ENCODE measurements at places on chromosomes 4 and X.

- DNase-seq: no peak
Measured at GRCh38 chrX:3803305-3803704, 89.9 kb upstream of the PRKX start.

- no peak for DNase-seq
Measured at GRCh38 chr4:73161527-73162185, 92.1 kb upstream of the COX18 start.

GRCh38 chr4:39178706-39179105 lies 3.6 kb upstream of the WDR19 start:
- no peak for DNase-seq

- DNase-seq: no peak
Measured at GRCh38 chrX:104282166-104282725, 27.5 kb upstream of the ESX1 start.

DNA sequence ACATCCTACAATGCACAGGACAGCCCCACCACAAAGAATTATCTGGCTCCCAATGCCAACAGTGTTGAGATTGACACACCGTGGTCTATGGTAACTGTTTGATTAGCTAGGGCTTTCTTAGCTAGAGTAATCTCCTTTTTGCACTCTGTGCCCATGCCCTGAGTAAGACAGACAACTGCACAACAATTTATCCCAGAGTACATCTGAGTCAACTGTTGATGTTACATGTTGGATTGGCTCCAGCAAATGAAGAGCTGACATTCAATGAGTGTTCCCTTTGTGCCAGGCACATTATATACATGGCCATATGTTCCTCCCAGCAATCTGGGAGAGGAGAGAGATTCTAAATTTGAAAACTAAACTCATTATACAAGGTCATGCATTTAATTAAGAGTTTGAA lies 3.9 kb upstream of the FAM9C start:
- no peak for DNase-seq

DNA sequence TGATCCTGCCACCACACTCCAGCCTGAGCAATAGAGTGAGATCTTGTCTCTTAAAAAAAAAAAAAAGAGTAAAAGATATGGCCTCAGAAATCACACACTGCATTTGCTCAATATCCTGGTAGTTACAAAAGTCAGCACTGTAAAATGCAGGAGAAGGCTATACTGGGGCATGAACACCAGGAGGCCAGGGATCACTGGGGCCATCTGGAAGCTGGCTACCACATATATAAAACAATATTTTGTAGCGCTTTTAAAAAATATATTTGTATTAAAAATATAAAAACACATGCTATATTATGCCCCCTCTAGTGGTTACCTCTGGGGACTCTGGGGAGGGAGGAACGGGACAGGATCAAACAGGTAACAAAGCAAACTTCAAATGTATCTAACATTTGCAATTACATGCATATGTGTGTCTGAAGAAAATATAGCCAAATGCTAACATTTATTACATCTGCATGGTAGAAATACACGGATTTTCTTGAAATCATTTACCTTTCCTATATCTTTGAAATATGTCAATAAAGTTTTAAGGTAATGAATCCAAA lies 4.0 kb downstream of the C4orf46 start:
- peak; percentile 35 for DNase-seq

GRCh38 chrX:47366041-47366722 lies 4.2 kb upstream of the ZNF157 start:
- DNase-seq: peak; percentile 68

GRCh38 chr4:11418610-11419009 lies 10.1 kb downstream of the HS3ST1 start:
- DNase-seq: no peak

GRCh38 chr4:64857815-64858214 lies 448.6 kb upstream of the TECRL start:
- no peak for DNase-seq

- DNase-seq: peak; percentile 5
Measured at GRCh38 chr4:45621971-45622370, 501.9 kb downstream of the GABRG1 start.

GRCh38 chrX:135432881-135433521 lies 11.3 kb downstream of the SMIM10L2A start:
- DNase-seq: no peak

GRCh38 chr4:155234206-155234605 lies 25.8 kb downstream of the NPY2R start:
- no peak for DNase-seq

GRCh38 chr4:87497159-87497558 lies 32.0 kb downstream of the SPARCL1 start:
- DNase-seq: peak; percentile 35

- DNase-seq: no peak
Measured at GRCh38 chrX:72349190-72349589, 43.5 kb upstream of the CITED1 start.

- DNase-seq: no peak
Measured at GRCh38 chr4:188783606-188784160, 644.4 kb downstream of the TRIML1 start.

GRCh38 chrX:71846429-71846828 lies 64.2 kb upstream of the NHSL2 start:
- no peak for DNase-seq

- DNase-seq: no peak
Measured at GRCh38 chrX:155880586-155881157, 473 bp upstream of the VAMP7 start.

GRCh38 chr4:24794480-24794879 lies 893 bp upstream of the SOD3 start:
- DNase-seq: no peak

DNA sequence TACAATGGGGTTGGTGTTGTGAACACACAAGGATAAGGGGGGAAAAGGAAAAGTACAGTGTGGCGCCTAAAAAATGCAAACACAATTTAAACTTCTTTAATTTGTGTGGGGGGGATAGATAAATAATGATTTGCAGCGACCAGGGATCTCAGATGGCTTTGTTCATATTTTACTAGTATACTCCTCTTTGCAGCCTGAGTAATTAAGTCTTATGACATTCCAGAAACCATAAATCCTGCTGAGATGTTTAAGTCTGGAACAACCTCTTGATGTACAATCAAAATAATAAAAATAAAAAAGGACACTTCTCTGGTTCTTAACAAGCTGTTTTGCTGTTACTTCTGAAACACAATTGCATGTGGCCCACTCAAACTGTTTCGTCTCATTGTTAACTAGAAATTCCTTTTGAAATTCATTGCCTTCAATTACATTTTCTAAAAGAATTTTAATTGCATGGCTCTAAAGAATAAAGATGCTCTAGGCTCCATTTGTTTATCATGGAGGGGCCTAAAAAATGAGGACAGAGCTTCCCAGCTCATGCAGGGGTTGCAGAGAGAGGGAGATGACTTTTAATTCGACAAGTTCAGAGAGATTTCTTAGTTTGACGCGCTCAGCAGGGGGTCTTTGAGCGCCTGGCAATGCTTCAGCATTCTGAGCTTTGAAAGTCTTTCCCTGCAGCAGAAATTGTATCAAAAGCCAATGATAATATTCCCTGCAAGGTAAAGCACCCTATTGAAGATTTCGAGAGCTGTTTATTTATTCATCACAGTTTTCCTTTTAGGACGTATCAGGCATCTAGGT lies 892.4 kb upstream of the TENM3 start:
- DNase-seq: peak; percentile 30

DNA sequence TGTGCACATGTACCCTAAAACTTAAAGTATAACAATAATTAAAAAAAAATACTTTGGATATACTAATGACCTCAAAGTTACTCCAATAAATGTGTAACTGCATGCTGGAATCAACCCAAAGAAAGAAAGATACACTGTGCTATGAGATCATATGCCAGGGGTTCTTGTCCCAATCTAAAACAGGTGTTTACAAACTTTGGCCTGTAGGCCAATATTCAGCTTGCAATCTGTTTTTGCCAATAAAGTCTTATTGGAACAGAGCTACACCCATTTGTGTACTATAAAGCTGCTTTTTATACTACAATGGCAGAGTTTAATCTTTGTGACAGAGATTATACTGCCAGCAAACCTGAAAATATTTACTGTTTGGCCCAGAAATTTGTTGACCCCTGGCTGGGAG lies 138.8 kb upstream of the AFF2 start:
- DNase-seq: no peak

GRCh38 chr4:106340774-106341173 lies 24.4 kb downstream of the AIMP1 start:
- no peak for DNase-seq

DNA sequence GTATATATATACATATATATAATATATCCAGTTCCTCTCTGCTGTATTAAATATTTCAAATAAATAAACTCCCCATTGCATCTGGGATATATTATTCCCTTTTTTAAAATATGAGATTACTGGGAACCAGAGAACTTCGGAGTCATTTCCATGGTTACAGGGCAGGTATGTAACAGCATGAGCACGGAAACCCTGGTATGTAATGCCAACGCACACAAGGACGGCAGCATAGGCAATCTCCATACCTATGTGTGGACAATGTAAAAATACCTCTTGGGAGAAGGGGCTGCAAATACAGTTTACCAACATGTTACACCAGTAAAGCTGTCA lies 62.8 kb downstream of the NUDT10 start:
- no peak for DNase-seq

DNA sequence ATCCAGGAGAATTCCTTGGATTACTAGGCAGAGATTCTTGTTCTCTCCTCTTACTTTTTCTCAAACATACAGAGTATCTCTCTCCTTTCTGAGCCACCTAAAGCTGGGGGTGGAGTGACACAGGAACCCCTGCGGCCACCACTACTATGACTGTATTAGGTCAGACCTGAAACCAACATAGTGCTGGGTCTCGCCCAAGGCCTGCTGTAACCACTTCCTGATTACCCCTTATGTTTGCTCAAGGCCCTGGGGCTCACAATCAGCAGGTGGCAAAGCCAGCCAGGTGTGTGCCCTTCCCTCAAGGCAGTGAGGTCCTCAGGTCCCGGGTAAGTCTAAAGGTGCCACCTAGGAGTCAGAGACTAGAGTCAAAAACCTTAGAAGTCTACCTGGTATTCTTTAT lies 166.4 kb downstream of the PARM1 start:
- no peak for DNase-seq

- no peak for DNase-seq
Measured at GRCh38 chr4:95295157-95295556, 253.6 kb downstream of the UNC5C start.

DNA sequence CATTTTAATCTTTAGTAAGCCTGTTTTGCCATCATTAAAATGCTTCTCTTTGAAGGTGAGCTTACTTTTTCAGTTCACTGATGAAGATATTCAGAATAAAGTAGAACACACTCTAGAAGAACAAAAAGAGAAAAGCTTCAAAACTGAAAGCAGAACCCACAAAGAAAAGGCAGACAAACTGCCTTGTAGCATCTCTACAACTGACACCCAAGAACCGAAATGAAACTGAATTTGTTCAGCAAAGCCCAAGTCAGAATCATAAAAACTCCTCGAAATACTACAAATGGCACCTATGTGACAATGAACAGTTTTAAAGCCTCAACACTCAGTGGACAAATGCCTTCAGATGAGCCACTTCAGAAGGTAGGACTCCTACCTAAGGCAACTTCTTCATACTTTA lies 83.6 kb downstream of the MAML3 start:
- DNase-seq: no peak

GRCh38 chr4:82293304-82293703 lies 80.5 kb downstream of the HNRNPD start:
- DNase-seq: no peak

DNA sequence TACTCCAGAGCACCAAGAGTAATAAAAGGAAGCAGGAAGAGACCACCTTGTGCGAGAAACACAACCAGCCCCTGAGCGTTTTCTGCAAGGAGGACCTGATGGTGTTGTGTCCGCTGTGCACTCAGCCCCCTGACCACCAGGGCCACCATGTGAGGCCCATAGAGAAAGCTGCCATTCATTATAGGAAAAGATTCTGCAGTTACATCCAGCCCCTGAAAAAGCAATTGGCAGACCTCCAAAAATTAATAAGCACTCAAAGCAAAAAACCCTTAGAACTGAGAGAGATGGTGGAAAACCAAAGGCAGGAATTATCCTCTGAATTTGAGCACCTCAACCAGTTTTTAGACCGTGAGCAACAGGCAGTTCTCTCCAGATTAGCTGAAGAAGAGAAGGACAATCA lies 5.7 kb downstream of the TRIM75 start:
- no peak for DNase-seq

GRCh38 chr4:114509340-114509739 lies 89.3 kb upstream of the UGT8 start:
- DNase-seq: no peak

DNA sequence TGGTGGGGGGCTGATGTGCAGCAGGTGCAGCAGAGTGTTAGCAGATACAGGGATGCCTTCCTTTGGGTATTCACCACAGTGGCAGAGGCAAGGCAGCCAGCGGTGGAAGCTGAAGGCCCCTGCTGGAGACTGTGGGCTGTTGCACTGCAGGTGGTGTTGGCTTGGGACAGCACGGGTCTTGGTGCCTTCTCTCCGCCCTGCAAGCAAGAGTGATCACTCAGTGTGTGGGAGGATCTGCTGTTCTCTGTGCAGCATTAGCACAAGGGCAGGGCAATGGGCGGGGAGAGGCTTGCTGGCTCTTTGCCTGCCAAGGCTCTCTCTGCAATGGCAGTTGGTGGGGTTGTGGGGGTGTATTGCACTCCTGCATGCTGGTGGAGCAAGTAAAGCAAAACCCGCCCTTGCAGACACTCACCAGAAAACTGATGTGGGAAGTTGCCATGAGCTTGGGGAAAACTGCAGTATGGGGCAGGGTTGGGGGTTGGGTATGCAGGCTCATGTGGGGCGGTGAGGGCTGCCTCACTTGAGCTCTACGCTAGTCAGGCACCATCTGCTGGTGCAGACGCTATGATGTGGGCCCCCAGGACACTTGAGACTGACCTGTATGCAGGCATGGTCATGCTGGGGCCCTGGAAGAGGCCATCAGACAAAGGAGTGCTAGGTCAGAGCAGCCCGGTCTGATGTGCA lies 820.8 kb upstream of the GRIA3 start:
- peak; percentile 17 for DNase-seq

GRCh38 chrX:118654331-118654730 lies 73.1 kb upstream of the IL13RA1 start:
- no peak for DNase-seq

DNA sequence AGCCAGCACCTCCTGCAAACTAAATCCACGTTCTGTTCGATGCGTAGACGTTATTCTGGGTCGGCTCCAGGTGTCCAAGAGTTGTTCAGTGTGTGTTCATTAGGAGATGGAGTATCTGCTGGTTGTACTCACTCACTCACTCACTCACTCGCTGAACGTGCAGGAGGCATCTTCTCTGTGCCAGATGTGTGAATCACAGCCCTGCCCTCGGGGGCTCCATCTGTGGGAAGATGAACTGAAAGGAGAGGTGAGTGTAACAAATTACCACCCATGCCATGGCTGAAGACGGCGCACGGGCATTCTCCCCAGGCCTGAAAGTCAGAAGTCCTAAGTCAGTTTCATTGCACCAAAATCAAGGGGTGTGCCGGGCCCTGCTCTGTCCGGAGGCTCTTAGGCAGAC lies 16.1 kb downstream of the NSG1 start:
- no peak for DNase-seq
